ENCODE measurements at places on chromosomes 5 and 9.

DNA sequence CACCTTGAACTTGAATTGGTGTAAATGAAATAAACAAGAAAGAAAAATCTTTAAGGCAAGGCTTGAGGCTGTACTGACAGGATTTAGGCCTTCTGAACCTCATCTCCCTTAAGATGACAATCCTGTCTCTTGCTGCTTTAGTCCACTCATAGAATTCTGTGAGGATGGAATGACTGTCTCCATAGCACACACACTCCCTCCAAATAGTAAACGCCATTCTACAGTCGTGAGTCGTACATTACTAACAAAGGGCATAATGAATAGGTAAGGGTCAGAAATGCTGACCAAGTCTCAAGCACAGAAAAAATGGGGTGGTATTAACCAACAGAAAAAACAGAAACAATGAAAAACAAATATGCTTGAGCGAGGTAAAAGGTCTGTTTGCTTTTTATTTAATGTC, 71.8 kb upstream of the SIMC1 start:
- no peak for DNase-seq

DNA sequence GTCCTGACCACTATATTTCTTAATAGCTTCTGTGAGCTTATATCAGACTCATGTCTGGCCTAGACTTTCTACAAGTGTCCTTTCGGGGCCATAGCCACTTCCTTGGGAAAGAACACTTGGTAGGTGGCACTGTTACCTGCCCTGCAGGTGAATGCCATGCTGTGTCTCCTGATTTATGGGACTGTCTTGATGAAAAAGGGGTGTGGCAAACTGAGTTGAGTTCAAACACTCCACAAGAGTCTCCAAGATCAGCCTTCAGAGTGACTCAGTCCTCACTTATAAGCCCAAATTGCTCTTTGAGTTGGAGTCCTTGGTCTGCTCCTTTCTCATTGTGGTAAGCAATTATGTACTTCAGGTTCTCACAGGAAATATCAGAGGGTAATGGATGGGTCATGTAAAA, 9.9 kb upstream of the ANKHD1 start:
- DNase-seq = no peak

DNA sequence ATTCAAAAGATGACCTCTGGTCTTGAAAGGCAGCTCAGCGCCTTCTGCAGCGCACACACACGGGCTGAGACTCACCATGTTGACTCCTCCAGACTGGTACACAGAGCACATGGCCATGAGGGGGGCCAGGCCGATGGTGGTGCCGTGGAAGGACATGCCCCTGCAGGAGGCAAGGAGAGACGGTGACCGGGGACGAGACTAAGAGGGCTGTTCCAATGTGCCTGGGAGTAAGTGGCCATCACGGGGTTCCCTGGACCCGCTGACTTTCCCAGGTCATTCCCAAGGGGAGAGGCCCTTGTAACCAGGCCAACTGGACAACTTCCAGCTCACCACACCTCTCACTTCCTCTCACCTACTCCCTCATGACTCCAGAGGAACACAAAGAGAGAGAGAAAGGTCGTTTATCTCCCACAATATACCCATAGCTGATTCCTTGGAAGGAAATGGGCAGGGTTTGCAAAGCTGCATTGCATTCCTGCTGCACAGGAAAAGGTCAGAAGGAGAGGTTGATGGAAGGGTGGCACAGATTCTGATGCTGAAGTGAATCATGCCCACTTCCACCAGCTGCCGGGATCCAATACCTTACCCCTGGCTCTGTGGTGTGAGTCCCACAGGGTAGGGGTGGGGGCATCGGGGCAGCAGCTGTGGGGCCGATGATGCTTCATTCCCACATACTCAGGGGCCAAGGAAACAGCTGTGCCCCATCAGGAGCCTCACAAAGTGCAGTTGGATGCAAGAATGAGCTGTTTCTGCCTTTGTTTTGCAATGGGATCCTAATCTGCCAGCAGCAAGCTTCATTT, 47.2 kb downstream of the NIPAL4 start:
- no peak for DNase-seq

DNA sequence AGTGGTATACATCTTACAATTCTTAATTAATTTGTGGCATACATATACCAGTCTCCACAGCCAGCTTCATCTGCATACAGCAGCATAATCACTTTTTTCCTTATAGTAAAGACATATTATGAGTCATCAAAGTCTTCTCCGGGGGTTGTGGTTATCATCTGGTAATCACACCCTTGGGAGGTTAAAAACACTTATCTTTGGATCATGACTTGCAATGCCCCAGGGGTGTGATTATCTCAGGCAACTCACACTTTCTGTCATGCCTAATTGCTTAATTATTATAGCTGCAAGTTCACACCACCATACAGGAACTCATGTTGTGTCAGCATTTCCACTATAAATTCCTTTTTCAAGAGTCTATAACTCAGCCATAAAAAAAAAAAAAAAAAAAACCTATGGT, 218.4 kb downstream of the ANXA1 start:
- no peak for DNase-seq

GRCh38 chr9:130072515-130073235, 19.0 kb downstream of the GPR107 start:
- no peak for DNase-seq
